ENCODE measurements at places on chromosomes 1 and 21.
A peak's percentile ranks its signal among the peaks of the same experiment; 100 is the strongest.

- DNase-seq: no peak
These were observed 66.8 kb downstream of the GPR137B start for GRCh38 chr1:236209185-236209584.

- DNase-seq: peak; percentile 29
These were observed 96.9 kb downstream of the KCNH1 start for GRCh38 chr1:211037095-211037494.

DNA sequence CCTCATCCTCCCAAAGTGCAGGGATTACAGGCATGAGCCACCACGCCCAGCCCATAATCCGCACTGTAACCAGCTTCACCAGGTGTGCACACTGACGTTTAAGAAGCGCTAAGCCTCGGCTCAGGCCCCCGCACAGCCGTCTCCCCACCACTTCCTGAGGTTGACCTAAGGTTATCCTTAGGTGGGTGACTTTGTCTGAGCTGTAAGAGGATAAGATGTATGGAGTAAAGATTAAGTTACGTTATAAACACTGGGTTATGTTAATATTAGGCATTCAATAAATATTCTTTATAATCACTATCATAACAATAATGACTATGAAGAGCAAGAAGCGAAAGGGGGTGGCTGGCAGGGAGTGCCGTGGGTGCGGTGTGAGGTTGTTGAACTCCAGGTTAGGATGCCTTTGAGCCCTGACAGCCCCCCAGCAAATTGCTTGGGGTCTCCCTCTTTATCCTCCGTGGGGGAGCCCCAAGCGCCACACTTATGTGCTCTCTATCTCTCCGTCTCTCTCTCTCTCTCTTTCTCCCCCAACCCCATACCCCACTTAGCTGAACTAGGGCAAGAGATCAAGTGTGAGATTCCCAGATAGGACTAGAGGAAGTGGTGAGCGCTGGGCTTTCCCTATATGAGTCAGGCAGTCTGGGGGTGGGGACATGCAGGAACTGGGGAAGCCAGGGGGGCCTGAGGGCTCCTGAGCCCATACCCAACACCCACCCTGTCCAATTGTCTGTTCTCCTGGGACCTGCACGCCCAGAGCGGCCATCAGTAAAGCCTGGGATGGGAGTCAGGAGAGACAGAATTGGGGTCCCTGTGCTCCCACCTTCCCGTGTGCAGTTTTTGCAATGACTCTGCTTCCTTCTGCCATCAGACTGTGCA is 7.6 kb downstream of the EFHD2 start:
- DNase-seq: peak; percentile 75

DNA sequence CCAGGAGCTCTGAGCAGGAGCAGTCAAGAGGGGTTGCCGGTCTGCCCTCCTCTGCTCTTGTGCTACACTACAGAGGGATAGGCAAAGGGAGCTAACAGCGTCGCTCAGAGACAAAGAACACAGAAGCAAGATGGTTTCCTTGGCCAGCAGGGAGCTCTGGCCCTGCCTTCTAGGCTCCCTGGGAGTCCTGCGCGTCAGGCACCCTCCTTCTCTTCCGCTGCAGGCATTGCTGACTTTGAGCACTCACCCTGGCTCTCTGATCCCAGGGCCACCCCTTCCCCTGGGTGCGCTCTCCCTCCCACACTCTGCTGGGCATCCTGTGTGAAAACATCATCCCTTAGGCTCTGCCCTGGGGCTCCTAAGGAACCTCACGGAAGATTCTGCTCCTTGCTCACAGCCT is 489 bp downstream of the TNNI1 start:
- DNase-seq: no peak

- no peak for DNase-seq
These were observed 39.8 kb downstream of the EDARADD start for GRCh38 chr1:236433819-236434315.

DNA sequence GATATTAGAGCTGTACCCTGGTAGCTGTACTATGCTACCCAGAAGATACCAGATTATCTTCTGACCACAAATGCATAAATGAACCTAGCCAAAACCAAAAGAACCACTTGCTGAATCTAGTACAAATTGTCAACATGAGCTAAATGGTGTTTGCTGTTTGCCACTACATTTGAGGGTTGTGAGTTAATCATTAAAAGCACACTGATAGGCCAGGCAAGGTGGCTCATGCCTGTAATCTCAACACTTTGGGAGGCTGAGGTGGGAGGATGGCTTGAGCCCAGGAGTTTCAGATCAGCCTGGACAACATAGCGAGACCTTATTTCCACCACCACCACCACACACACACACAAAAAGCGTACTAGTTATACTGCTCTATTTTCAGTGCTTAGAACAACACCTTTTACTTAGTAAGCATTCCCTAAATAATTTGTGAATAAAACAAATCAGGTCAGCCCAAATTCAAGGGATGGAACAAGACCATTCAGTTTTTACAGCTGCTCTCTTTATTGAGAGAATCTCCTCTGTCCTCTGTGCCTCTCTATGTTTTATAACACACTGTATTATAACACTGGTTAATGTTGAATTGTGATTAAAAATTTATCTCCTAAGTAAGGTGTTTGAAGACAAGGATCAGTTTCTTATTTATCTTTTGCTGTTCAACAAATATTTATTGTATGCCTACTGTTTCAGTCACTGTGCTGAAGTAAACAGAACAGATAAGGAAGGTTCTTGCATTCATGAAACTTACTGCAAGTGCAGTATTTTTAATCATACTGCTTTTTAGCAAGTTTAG is 44.0 kb downstream of the MAGI3 start:
- DNase-seq: no peak

Measured in activated CD4-positive, alpha-beta T cell treated with anti-CD3 and anti-CD28 coated beads, Interleukin-2, amount 50 U/mL, for 16 hours (primary cell).